Right ventricle myocardium superior (tissue), 1 donor: ENCODE measurements at places on chromosomes 2 and 18. TPM values are rescaled to one million over a fixed set of nuclear protein-coding genes. Genes with fewer than 3 reads are reported as not detected.

- peak; percentile 89 for DNase-seq
These were observed 223.8 kb downstream of the TTC32 start for GRCh38 chr2:19677825-19678518.

GRCh38 chr18:11339188-11339775 is 189.9 kb upstream of the PIEZO2 start:
- no peak for DNase-seq

DNA sequence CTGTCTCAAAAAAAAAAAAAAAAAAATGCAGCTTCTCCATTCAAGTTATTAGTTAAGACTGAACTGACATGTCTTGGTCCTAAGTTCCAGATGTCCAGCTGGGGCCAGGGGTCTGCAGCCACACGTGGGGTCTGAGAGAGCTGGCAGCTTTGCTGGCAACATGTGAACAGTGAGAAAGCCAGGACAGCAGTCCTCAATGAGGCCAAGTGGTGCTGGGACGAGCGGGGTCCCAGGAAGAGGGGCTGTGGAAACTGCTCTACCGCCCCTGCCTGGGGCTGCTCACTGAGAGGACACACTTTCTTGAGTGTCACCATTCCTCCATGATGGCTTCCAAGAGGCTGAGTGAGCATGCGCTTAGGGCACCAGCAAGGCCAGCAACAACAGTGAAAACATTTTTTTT is 100.7 kb upstream of the TAF1B start:
- no peak for DNase-seq

- no peak for DNase-seq
These were observed 88.6 kb downstream of the GULP1 start for GRCh38 chr2:188380280-188380679.

DNA sequence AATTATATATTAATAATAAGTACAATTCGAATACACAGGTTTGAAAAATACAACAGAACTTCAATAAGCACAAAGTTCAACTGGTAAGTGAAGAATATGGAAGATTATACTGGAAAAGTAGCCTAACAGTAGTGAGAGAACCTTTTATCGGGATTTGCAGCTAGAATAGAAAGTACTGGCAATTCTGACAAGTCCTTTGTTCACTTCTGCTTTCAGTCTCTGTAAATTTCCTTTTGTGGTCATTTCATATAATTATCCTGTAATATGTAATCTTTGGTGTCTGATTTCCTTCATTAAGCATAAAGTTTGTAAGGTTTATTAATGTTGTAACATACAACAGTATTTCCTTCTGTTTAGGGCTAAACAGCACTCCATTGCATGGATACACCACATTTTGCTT is 67.2 kb downstream of the CUL3 start:
- no peak for DNase-seq

The GGCX gene
- 25.1 TPM for total RNA-seq
